ENCODE measurements at places on chromosomes 2 and 18.
A peak's percentile ranks its signal among the peaks of the same experiment; 100 is the strongest.

DNA sequence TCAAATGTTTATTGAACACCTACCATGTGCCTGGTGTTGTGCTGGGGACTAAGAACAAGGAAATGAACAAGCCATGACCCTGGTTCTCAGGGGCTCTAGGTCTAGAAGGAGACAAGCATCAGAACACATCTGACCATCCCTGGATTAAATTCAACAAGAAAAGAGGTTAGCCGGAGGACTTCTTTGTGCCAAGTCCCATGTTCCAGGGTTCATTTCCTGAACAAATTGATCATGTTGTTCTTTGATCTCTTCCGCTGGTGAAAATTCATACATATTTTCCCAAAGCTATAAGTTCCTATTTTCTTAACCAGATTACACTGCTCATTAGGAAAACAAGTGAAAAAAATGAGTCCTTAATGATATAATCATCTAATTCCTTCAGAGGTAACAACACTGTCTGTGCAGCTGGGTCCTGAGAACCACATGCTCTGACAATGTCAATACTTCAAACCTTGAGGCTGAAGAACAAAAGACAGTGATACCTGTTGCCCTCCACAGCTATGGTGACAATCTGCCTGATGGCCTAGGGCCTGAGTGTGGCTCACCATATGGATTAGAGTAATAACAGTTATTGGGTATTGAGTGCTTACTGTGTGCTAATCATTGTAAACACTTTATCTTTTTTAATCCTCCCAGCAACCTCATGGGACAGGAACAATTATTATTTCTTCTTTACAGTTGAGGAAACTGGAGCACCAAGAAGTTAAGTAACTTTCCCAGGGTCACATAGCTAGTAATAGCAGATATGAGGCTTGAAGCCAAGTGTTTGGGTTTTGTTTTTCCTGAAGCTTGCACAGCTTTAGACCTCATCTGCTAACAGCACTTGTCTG, 24.6 kb upstream of the INO80C start:
- peak; percentile 82 for DNase-seq

DNA sequence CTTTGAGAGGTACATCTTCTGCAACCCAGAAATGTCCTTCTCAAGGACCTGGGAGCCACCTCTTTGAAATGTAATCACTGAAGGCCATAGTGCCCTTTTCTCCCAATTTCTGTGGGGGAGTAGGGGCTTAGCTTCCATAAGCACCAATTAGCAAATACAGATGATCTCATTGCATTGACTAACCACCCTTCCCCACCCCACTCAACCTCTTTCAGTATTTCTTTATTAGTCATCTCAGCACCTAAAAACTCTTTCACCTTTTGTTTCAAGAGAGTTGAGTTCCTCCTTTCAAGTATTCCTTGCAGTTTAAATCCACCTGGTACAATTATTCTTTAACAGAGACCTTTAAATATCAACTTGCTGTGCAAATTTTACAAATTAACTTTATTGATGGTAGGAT, 1011.8 kb upstream of the CDH2 start:
- DNase-seq, result no peak

DNA sequence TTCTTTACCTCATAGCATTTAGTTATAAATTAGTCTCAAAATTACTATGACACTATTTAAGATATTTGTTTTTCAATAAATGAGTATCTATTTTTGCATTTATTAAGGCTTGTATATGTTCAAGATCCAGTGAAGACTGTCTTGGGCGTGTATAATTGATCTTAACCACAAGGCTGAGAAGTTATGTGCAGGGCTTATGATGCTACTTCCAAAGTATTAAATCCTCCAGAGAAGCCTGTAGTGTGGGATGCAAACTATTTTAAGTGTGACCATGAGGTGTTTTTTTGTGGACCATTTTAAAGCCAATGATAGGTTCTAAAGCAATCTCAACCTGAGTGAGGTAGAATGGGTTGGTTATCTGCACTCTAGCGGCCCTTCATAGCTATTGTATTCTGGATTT, 219.9 kb downstream of the ZNF407 start:
- DNase-seq, result no peak

GRCh38 chr2:119464981-119465380, 33.3 kb downstream of the TMEM37 start:
- DNase-seq, result no peak

- DNase-seq, result no peak
Observed at GRCh38 chr18:79371561-79372121, 24.1 kb upstream of the NFATC1 start.

DNA sequence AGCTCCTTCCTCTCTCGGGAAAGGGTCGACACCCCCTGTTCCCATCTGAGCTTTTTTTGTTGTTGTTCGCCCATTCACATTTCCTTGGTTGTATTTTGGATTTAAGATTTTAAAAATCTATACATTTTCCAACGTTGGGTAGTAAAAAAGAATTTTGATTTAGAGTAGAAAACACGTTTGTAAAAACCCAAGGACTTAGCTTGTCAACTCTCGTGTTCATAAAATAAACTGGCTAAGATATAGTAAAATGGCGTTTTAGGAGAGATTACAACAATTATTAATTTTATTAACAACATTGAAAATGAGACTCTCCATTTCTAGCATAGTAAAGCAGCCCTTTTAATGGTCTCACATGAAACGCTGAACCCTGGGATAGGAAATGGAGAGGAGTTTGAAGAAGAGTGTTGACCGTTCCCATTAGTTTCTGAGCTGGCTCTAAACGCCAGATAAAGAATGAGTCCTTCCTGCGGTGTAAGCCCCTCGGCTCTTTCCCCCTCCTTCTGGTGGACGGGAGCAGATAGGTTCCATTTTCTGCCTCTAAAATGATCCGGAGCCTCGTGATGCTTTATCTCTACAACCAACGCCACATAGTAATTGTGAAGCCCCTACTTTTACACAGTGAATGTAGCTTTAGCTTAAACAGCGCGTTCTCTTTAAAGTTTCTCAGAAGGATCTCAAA, 24.0 kb upstream of the ZNF516 start:
- no peak for DNase-seq

GRCh38 chr2:70513738-70514137, 39.9 kb downstream of the TGFA start:
- DNase-seq, result no peak

DNA sequence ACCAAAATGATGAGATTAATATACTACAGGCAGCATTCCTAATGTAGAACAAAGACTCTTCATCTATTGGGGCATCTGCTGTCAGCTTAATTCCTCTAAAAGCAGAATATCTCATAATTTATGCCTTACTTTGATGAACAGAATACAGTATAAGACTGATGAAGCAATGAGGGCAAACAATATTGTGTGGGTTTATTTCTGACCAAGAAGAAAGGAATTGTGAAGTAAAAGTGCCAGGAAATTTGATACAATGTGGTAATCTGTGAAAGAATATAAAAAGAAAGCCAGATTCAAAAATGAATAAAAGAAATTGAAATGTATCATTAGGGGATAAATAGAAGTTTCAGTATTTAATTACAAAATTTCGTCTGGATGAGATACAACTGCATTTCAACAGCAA, 78.8 kb upstream of the TTC21B start:
- no peak for DNase-seq

DNA sequence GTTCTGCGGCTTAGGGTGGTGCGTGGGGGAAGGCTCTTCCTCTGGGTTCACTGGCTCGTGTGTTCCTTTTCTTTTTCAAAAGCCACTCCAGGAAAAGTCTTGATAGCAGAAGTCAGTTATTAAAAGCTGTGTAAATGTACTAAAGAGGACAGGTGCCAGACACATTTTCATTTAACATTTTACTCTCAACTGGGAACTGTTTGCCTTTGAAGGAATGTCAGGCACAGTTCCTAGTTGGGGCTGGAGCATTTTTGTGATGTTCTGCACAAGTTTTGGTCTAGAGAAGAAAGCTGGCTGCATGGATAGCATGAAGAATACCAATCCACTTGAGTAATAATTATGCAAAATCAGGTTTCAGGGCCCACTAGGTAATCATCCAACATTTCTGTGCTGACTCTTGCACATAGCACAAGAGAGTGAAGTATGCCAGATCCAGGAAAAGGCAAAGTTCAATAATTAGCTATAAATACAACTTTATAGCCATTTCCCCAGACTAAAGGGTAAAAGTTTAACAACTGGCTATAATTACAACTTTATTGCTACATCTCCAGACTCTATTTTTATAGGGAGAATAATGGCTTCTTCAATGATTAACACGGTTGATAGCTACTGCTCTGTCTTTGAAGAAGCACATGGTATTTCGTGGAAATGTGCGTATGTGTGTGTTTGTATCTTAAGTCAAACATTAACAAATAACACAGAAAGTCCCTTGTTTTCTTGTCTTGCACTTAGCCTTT, 16.2 kb downstream of the SCYGR8 start:
- no peak for DNase-seq

- no peak for DNase-seq
Observed at GRCh38 chr18:48116873-48117630, 186.6 kb upstream of the SMAD2 start.

DNA sequence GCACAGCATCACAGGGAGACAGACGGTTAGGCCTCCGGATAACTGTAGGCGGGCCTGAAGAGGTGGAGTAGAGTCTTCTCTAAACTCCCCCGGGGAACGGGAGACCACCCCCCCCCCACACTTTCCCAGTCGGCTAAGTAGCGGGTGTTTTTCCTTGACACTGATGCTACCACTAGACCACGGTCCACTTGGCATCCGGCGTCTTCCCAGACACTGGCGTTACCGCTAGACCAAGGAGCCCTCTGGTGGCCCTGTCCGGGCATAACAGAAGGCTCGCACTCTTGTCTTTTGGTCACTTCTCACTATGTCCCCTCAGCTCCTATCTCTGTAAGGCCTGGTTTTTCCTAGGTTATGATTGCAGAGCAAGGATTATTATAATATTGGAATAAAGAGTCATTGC, 25.7 kb upstream of the NCL start:
- DNase-seq, result peak; percentile 30

GRCh38 chr2:29810956-29811355, 110.4 kb downstream of the ALK start:
- DNase-seq, result peak; percentile 83

DNA sequence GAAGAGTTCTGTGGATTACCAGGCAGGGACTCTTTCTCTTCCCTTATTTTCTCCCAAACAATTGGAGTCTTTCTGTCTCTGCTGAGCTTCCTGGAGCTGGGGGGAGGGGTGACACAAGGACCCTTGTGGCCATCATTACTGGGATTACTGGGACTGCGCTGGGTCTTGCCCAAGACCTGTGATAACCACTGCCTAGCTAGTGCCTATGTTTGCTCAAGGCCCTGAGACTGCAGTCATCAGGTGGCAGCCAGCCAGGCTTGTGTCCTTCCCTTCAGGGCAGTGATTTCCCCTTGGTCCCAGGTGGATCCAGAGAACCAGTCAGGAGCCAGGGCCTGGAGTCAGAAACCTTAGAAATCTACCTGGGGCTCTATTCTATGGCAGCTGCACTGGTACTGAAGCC, 355.6 kb downstream of the PARD3B start:
- DNase-seq, result peak; percentile 82

DNA sequence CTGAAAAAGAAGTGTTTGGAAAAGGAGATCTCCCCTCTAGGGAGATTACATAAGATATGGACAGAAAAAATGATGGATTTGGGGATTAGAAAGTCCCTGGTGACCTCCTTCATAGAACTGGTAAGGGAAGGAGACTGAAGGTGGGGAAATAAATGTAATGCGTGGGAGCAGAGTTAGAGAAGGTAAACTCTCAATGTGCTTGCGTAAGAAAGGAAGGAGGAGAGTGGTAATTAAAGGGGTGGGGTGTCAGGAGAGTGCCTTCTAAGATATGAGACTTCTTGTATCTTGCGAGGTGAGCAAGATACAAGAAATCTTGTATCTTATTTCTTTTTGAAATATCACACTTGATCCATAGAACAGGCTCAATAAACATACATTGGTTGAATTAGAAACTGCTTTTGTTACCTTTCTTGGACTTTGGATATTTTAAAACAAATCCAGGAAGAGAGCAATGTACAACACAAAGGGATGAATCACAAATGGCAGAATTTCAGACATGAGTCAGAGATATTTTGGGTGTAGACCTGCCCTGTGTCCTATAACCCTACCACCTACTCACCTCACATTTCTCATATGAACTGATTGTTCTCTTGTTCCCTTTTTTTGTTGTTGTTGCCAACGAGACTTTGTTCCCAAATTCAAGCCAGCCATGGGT, 342.4 kb downstream of the INSIG2 start:
- no peak for DNase-seq

GRCh38 chr18:76476665-76477561, 18.1 kb downstream of the ZNF516 start:
- peak; percentile 42 for DNase-seq

DNA sequence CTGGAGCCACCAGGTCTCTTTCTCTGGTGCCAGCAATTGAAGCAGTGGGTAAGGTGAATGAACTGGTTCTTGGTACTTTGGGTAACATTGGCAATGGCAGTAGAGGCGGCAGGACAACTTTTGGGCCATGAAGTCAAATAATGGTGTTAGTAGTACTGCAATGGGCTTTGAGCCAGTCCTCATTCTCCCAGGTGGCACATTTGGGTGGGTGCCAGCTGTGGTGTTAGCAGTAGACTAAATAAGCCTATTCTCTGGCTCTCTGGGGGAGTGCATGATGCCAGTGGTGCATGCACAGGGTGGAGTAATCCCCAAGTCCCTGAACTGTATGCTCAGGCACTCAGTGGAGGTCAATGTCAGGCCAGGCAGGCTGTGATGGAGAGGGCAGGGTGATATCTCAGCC, 120.2 kb upstream of the LRRTM4 start:
- no peak for DNase-seq

DNA sequence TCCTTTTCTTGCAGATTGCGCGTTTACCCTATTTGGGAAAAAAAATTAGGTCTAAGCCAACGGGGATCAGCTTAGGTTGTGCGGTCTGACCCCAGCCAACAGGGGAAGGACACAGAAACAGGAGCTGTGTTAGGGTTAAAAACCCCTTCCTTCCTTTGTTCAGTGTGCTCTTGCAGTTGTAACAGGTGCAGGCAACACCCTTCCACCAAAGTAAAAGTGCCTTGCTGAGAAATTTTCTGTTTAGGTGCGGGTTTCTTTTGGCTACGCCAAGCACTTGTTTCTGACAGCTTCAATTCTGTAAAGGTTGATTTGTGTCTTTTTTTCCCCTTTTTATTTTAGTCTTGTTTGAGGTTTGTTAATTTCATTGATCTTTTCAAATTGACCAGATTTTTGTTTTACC, 92.5 kb downstream of the PTPN4 start:
- DNase-seq, result peak; percentile 14

DNA sequence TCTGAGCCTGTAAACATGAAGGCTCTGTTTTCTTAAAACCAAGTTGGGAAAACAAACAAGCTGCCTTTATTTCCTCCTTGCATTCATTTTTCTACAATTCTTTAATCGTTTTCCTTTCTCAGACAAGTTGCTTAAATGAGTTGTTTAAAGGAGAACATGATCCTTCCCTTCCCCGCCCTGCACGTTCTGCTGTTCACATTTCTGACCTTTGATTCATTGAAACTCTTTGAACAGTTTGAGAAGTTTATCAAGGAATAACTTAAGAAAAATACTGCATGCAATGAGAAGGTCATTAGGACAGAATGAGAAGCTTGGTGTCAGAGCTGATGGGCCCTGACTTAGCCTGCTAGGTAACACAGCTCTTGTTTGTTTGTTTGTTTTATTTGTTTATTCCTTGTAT, 181.6 kb downstream of the PARD3B start:
- no peak for DNase-seq
